ENCODE measurements at places on chromosomes 2 and 18.

- no peak for DNase-seq
Measured at GRCh38 chr2:70514612-70515055, 39.0 kb downstream of the TGFA start.

DNA sequence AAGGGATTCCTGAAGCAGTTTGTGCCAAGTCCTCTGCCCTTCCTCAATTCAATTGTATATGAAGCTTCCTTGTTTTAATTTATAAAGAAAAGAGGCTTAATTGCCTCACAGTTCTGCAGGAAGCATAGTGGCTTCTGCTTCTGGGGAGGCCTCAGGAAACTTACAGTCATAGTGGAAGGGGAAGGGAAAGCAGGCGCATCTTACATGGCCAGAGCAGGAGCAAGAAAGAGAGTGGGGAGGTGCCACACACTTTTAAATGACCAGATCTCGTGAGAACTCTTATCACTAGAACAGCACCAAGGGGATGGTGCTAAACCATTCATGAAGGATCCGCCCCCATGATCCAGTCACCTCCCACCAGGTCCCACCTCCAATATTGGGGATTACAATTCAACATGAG lies 114.2 kb downstream of the SGPP2 start:
- no peak for DNase-seq

DNA sequence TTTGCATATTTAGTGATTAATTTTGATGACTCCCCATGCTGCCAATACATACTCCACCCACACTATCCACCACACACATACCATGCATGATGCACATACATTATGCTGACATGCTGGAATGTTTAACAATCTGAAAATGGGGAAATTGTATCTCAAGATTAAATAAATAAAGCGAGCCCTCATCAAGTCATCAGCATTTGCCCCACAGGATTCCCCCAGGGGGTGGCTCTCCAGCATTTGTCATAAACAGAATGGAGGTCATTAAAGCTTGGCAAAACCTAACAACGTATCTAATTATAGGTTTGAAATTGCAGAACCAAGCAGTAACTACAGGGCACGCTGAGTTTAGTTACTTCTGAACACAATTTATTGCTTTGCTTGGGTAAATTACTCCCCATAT lies 141.2 kb upstream of the TACR1 start:
- no peak for DNase-seq

- DNase-seq, result no peak
Measured at GRCh38 chr2:171158036-171158789, 2.5 kb downstream of the TLK1 start.

- DNase-seq, result no peak
Measured at GRCh38 chr2:168212866-168213265, 34.5 kb downstream of the STK39 start.

DNA sequence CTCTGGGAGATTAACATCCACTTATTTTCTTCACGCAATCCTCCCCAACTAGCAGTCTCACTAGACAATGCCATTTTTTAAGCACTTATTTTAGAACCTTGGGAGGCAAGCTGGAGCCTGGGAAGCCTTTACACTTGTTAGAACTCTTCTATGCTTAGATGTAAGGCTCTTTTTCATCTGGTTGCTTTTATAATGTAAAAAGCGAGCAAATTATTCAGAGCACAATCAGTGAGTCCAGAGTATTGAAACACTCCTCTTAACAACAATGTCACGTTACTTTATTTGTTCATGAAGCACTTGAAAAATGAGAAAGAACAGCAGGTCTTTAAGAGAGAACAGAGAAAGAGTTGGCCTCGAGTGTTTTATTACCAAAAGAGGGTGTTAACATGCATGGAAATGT lies 84.1 kb upstream of the SLC8A1 start:
- no peak for DNase-seq

- no peak for DNase-seq
Measured at GRCh38 chr2:189153619-189154018, 25.9 kb downstream of the COL5A2 start.

DNA sequence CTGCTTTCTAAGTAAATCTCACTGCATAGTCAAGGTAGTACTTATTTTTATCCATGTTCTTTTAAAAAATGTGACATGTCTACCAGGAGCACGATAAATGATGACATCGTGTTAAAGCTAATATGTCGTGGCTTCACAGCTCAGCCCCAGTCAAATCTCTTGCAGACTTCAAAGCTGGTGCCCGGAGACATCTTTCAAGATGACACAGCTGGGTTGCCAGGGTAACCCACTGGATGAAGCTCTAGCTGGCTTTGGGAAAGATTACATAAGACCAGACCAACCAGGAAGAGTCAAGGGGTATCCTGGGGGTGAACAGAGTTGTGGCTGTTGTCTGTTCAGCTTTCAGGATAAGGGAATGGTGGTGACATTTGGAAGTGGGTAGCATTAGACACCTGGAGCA lies 67.8 kb downstream of the VSNL1 start:
- no peak for DNase-seq
